ENCODE measurements at places on chromosomes 6 and 20. TPM values are rescaled to one million over a fixed set of nuclear protein-coding genes. Genes with fewer than 3 reads are reported as not detected.

Gene CCR6
- total RNA-seq = not detected

Gene ID4
- total RNA-seq = not detected

Gene FOXC1
- 0.07 TPM for total RNA-seq

Gene CCN2
- not detected for total RNA-seq

Gene VNN1
- not detected for total RNA-seq

Gene C6orf132
- 0.40 TPM for total RNA-seq

Gene PAX1
- not detected for total RNA-seq

Gene WFDC12
- not detected for total RNA-seq

Gene TPD52L1
- not detected for total RNA-seq

Gene ZNF831
- 3.4 TPM for total RNA-seq

Gene ZNF311
- 0.97 TPM for total RNA-seq

Gene BCL2L1
- total RNA-seq = 381 TPM
